Karpas-422 (cell line): ENCODE measurements at places on chromosomes 5 and 9.

DNA sequence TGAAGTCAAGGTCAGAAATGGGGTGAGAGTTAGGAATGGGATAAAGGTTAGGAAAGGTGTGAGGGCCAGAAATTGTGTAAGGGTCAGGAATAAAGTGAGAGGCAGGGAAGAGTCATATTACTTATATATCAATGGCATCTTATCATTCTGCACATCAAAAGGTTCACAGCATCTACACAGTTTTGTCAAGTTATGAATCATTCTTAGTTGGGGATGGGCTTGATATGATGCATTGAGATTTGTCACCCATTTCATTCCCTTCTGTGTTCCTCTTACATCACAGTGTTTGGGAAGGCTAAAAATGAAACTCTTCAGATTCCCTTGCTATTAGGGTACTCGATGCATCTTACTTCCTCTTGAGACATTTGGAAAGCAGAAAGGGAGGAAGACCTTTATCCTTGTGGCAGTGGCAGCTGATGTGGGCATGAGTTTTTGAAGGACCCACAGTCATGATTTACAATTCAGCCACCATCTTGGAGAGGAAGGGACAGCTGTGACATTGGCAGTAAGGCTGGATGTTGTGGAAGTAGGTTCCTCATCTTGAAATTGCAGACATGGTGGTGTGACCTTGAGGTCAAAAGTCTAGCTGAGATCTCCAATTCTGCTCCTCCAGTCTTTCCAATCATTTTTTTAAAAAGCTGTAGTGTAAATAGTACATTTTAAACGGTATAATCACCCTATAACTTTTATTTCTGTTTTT is 24.2 kb upstream of the NPR3 start:
- DNase-seq: no peak
- no peaks in the 10 kb centered on the region for H3K4me1 ChIP-seq
- no peak overlapping the region for H3K27ac ChIP-seq
- no peaks in the 10 kb centered on the region for H3K27me3 ChIP-seq

DNA sequence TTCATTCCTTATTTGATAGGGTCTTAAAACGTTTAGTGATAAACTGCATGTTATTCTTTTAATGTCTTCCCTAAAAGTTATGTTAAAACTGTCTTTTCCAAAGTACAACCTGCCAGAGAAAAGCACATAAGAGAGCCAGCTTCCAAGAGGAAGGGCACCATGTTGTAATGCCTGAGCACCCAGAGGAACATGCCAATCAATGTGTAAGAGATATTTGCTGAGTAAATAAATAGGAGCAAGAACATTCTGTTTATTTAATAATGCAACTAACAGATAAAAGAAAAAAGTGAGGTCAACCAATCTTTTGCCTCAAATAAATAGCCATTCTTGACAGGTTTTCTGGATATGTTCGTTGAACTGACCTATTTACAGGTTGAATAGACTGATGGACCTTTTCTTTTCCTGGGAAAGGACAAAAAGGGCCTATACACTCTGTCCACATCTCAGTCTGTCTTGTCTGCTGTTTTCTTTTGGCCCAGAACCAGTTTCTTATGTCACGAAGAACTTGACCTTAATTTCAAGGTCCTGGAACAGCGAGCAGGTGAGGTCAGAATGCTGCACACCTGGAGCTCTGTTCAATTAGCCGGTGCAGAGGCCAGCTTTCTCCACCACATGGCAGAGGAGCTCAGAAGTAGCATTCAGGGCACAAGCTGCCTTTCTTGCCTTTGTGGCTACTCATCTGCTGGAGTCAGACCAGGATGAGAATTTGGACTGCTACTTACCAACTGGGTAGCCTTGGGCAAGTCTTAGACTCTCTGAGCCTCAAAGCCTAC is 77.7 kb downstream of the PLCXD3 start:
- no peak for DNase-seq
- no peak overlapping the region for H3K4me3 ChIP-seq
- H3K27me3 ChIP-seq: no peaks in the 10 kb centered on the region

- no peak for DNase-seq
- peaks cover 13% of the 10 kb centered on the region for H3K4me1 ChIP-seq
- H3K27me3 ChIP-seq: no peaks in the 10 kb centered on the region
- no peak overlapping the region for H3K27ac ChIP-seq
These were observed 4.3 kb upstream of the SLC22A5 start for GRCh38 chr5:132365213-132365612.

DNA sequence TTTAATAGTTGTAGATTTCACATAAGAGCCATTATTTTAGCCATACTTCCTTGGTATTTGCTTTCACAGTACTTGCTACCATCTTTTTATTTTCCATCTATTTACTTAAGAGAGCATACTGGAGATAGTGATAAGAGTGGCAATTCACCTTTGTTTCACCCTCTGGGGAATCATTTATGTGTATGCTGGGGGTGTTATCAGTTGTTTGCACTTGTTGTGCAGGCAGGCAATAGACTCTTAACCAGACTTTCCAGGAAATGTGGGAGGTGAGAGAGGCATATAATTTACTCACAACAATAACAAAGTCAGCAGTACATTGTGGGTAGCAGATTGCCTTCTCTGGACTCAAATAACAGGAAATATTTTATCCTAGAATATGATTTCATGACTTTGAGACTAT is 1018.3 kb downstream of the CDH12 start:
- H3K4me1 ChIP-seq: no peaks in the 10 kb centered on the region; the same call in 1 of the 2 replicates
- H3K4me3 ChIP-seq: no peak overlapping the region

DNA sequence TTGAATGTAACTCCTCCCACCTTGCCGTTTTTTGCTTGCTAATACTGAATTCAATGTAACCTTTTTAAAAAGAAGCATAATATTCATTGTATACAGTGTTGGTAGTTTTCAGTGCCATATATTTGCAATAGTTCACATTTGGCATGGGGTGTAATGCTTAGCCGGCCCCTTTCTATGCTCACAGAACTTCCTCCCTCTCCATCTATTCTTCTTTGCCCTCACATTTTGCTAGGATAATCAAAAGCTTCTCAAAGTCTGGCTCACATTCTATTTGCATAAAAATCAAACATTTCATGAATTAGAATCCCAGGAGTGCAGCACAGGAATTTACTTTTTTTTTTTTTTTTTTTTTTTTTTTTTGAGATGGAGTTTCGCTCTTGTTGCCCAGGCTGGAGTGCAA is 226.3 kb upstream of the MPDZ start:
- H3K36me3 ChIP-seq: no peaks in the 10 kb centered on the region
- H3K4me3 ChIP-seq: no peak overlapping the region
- no peaks in the 10 kb centered on the region for H3K27me3 ChIP-seq
- H3K4me1 ChIP-seq: peaks cover 6% of the 10 kb centered on the region
- no peak for DNase-seq

GRCh38 chr9:6780690-6781089 is 22.9 kb downstream of the KDM4C start:
- H3K27me3 ChIP-seq: no peaks in the 10 kb centered on the region
- no peak for DNase-seq
- H3K4me1 ChIP-seq: peaks cover 30% of the 10 kb centered on the region
- no peaks in the 10 kb centered on the region for H3K36me3 ChIP-seq
- no peak overlapping the region for H3K4me3 ChIP-seq

DNA sequence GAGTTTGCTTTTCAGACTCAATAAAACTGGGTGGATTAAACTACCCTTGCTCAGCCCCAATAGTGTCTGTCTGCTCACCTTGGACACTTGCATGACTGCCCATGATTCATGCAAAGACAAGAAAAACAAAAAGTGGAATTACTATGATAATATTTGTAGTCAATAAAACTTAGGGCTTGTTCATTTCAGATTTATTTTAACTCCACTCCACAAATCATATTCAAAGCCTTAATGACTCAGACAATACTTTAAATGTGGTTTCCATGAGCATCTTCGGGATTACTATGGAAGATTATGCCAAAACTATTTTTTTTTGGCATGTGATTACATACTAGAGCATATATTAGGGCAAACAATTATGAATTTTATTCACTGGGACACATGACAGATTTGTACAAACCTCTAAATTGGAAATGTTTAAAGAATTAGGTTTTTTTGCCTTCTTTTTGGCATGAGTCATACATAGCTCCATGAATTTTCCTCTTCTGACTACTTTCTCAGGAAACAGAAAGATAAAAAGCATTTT is 468.9 kb downstream of the ACTL7B start:
- H3K36me3 ChIP-seq: no peaks in the 10 kb centered on the region
- no peaks in the 10 kb centered on the region for H3K27me3 ChIP-seq
- H3K4me3 ChIP-seq: no peak overlapping the region
- H3K27ac ChIP-seq: no peak overlapping the region

DNA sequence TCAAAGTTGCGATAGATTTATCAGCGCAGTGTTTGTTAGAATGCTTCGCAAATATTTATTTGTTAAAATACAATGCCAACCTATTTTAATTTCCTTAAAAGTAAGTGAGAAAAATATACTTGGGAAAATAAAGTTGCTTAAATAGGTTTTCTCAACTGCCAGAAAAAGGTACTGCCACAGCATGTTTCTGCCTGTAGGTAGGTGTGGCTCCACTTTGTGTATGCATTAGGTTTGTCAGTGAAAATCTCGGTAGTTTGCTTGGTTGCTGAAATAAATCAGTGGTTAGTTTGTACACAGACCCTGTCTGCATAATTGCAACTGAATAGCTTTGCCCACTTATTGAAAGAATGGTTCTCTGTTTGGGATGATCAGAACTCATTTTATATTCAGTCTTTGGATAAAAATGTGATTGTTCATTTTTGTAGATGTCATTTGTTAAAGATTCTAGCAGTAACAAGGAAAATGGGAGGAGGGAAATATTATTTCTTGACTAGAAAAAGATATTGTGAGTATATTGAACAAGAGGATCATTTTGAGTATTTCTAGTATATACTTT is 25.7 kb downstream of the C9orf85 start:
- no peak overlapping the region for H3K27ac ChIP-seq
- H3K4me3 ChIP-seq: no peak overlapping the region
- H3K4me1 ChIP-seq: peaks cover 13% of the 10 kb centered on the region
- no peaks in the 10 kb centered on the region for H3K27me3 ChIP-seq
- H3K36me3 ChIP-seq: no peaks in the 10 kb centered on the region
- DNase-seq: no peak

- peaks cover 17% of the 10 kb centered on the region for H3K4me1 ChIP-seq
- no peak overlapping the region for H3K4me3 ChIP-seq
- H3K27me3 ChIP-seq: no peaks in the 10 kb centered on the region
- no peak for DNase-seq
- no peaks in the 10 kb centered on the region for H3K36me3 ChIP-seq
- no peak overlapping the region for H3K27ac ChIP-seq
These were observed 155.1 kb upstream of the SMIM23 start for GRCh38 chr5:171630350-171631065.

- H3K4me1 ChIP-seq: no peaks in the 10 kb centered on the region
- H3K36me3 ChIP-seq: no peaks in the 10 kb centered on the region
- no peak overlapping the region for H3K4me3 ChIP-seq
- no peaks in the 10 kb centered on the region for H3K27me3 ChIP-seq
- DNase-seq: no peak
- no peak overlapping the region for H3K27ac ChIP-seq
These were observed 276.6 kb upstream of the MVB12B start for GRCh38 chr9:126049896-126050604.

DNA sequence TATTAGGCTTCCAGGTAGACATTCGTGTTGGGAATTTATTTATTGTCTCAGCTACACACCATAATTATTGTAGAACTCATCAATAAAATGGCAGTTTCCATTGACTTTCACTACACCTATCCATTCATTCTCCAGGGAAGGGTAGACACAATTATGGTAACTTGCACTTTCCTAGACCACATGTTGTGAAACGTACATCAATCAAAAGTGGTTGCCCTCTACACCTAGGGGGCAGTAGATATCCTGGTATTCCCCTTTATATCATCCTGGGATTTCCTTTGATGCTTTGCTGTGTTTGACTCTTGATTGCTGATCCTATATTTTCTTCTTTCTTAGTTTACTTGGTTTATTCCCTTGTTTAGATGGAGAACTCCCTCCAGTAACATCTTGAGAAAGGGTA is 47.9 kb downstream of the ADGRV1 start:
- no peak for DNase-seq
- H3K27me3 ChIP-seq: no peaks in the 10 kb centered on the region
- no peak overlapping the region for H3K27ac ChIP-seq

DNA sequence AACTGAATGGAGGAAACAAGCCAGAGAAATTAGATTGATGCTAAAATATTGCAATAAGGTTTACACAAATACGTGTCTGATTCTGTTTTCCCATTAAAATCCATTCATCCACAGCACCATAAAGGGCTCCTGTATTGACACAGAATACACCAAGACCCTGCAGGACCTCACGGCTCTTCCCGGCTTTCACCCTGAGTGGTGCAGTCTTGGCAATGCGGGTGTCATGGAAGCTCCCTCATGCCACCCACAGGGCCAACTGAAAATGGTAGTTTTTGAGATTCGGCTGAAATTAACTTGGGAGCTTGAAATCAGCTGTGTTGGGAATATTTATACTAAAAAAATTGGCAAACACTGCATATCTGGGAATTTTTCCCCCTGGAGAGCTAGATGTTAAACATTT is 17.3 kb upstream of the EXOC3 start:
- no peaks in the 10 kb centered on the region for H3K27me3 ChIP-seq
- H3K36me3 ChIP-seq: no peaks in the 10 kb centered on the region
- peaks cover 9% of the 10 kb centered on the region for H3K4me1 ChIP-seq
- peak; percentile 64 for DNase-seq
- no peak overlapping the region for H3K27ac ChIP-seq

GRCh38 chr9:96721303-96721702 is 56.6 kb downstream of the ZNF510 start:
- DNase-seq: no peak
- no peak overlapping the region for H3K27ac ChIP-seq
- H3K27me3 ChIP-seq: no peaks in the 10 kb centered on the region
- no peaks in the 10 kb centered on the region for H3K4me1 ChIP-seq
- H3K4me3 ChIP-seq: no peak overlapping the region
- no peaks in the 10 kb centered on the region for H3K36me3 ChIP-seq

DNA sequence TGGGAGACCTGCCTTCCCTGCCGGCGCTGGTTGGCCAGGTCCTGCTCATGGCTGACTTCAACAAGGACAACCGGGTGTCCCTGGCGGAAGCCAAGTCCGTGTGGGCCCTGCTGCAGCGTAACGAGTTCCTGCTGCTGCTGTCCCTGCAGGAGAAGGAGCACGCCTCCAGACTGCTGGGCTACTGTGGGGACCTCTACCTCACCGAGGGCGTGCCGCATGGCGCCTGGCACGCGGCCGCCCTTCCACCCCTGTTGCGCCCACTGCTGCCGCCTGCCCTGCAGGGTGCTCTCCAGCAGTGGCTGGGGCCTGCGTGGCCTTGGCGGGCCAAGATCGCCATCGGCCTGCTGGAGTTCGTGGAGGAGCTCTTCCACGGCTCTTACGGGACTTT is 10.6 kb downstream of the DIPK1B start:
- no peak overlapping the region for H3K4me3 ChIP-seq
- peak; percentile 48 for DNase-seq
- H3K36me3 ChIP-seq: peaks cover 23% of the 10 kb centered on the region

DNA sequence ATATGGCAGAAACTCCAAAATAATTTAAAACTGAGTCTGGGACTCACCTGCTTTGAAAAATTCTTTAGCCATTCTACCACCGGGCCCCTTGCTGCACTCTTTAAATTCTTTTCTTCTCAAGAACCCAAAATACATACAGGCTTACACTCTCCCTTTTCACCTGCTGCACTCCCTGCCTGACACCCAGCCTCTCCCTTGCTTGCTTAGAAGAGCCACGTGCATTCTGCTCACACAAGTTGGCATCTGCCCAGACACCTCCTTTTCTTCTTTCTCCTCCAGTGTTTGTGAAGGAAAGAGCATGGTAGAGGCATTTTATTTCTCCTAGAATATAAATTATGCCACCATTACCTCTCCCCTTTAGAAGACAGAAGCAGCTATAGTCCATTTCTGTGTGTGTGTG is 39.0 kb upstream of the AOPEP start:
- no peaks in the 10 kb centered on the region for H3K27me3 ChIP-seq
- no peak overlapping the region for H3K4me3 ChIP-seq
- no peaks in the 10 kb centered on the region for H3K4me1 ChIP-seq
- H3K27ac ChIP-seq: no peak overlapping the region
- H3K36me3 ChIP-seq: no peaks in the 10 kb centered on the region
